Progenitor cell of endocrine pancreas (in vitro differentiated cells): ENCODE measurements at places on chromosomes 3 and 15. TPM values are rescaled to one million over a fixed set of nuclear protein-coding genes. Genes with fewer than 3 reads are reported as not detected.

The TUBGCP4 gene
- total RNA-seq, result 39.0 and 41.9 TPM in 2 replicates

The LMCD1 gene
- 24.3 and 26.1 TPM in 2 replicates for total RNA-seq

The CSNK1G1 gene
- total RNA-seq, result 24.5 and 27.7 TPM in 2 replicates

The GUCA1C gene
- total RNA-seq, result not detected in 2 replicates

The ARGFX gene
- not detected in 2 replicates for total RNA-seq

The IL17RB gene
- 10.9 and 11.1 TPM in 2 replicates for total RNA-seq

The RTP4 gene
- total RNA-seq, result not detected in 2 replicates

The C3orf85 gene
- total RNA-seq, result not detected in 2 replicates

The FGF12 gene
- total RNA-seq, result 5.0 and 6.1 TPM in 2 replicates

The STRIT1 gene
- total RNA-seq, result not detected in 2 replicates

The SV2B gene
- 19.9 and 24.9 TPM in 2 replicates for total RNA-seq

The TNK2 gene
- total RNA-seq, result 57.3 and 73.6 TPM in 2 replicates

The NPRL2 gene
- total RNA-seq, result 25.7 and 31.6 TPM in 2 replicates

The IGF2BP2 gene
- 187 and 190 TPM in 2 replicates for total RNA-seq

The RBP2 gene
- total RNA-seq, result not detected in 2 replicates

The PRR20G gene
- not detected in 2 replicates for total RNA-seq

The B3GALNT1 gene
- 20.9 and 22.6 TPM in 2 replicates for total RNA-seq

The SLC2A2 gene
- total RNA-seq, result 1.5 TPM in 2 replicates
